IPS DF 6.9 (cell line): ENCODE measurements at places on chromosomes 3 and 15.

GRCh38 chr15:89611317-89611716 lies 36.0 kb downstream of the TICRR start:
- no peak for DNase-seq

DNA sequence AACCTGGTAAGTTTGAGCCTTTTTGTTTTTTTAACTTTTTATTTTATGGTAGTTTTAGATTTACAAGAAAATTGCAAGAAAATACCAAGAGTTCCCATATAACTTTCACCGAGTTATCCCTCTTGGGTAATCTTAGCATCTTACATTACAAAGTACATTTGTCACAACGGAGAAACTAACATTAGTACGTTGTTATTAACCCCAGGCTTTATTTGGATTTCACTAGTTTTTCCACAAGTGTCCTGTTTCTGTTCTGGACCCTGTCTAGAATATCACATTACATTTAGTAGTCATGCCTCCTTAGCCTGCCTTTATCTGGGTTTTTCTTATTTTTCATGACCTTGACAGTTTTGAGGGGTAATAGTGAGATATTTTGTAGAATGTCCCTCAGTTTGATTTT lies 53.5 kb upstream of the KPNA4 start:
- no peak for DNase-seq

- no peak for DNase-seq
Measured at GRCh38 chr3:110856916-110857315, 214.7 kb upstream of the NECTIN3 start.

- no peak for DNase-seq
Measured at GRCh38 chr15:68315495-68316031, 38.0 kb downstream of the FEM1B start.

DNA sequence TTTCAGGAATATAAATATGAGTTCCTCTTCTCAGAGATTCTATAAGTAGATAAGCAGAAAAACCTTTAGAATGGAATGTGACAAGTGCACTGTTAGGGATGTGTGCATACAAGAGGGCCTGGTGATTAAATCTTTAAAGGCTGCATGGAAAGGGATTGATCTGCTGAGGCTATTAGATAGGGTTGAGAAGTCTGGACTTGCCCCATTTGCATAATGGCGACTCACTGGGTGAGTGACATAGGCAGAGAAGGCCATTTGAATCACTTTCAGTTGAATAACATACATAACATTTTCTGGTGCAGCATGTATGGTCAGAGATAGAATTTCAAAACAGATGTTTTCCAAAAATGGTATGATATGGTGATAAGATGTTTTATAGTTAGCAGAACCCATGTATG lies 156.9 kb downstream of the ZNF621 start:
- DNase-seq, result no peak

- DNase-seq, result no peak
Measured at GRCh38 chr3:132432639-132433038, 15.3 kb downstream of the DNAJC13 start.
